ENCODE measurements at places on chromosomes 12 and 14. TPM values are rescaled to one million over a fixed set of nuclear protein-coding genes. Genes with fewer than 3 reads are reported as not detected.

Gene MORN3
- polyA plus RNA-seq = 0.49 TPM

Gene NKX2-1
- polyA plus RNA-seq = not detected

Gene EPYC
- not detected for polyA plus RNA-seq

Gene BICDL1
- polyA plus RNA-seq = 19.2 TPM

Gene SYT10
- polyA plus RNA-seq = not detected

Gene B3GNT4
- 0.61 TPM for polyA plus RNA-seq

Gene GYS2
- polyA plus RNA-seq = not detected

Gene TMTC1
- polyA plus RNA-seq = 1.2 TPM

Gene P2RX2
- polyA plus RNA-seq = 6.1 TPM

Gene LRRC10
- not detected for polyA plus RNA-seq

Gene LTA4H
- polyA plus RNA-seq = 26.9 TPM

Gene TMEM132C
- polyA plus RNA-seq = 4.1 TPM

Gene BRI3BP
- polyA plus RNA-seq = 2.4 TPM

Gene ARMH4
- 0.11 TPM for polyA plus RNA-seq

Gene MYF6
- polyA plus RNA-seq = not detected

Gene LMO3
- polyA plus RNA-seq = 10.8 TPM

Gene CYP27B1
- polyA plus RNA-seq = 1.6 TPM

Gene PTHLH
- polyA plus RNA-seq = 0.15 TPM

Gene ERBB3
- 35.1 TPM for polyA plus RNA-seq

Gene GDF3
- polyA plus RNA-seq = 0.07 TPM

Gene HCAR1
- 0.11 TPM for polyA plus RNA-seq

Gene SLC8A3
- 0.38 TPM for polyA plus RNA-seq

Gene CMKLR1
- polyA plus RNA-seq = 1.2 TPM

Gene VRTN
- not detected for polyA plus RNA-seq

Gene PARPBP
- polyA plus RNA-seq = 0.38 TPM

Gene GLT8D2
- 4.1 TPM for polyA plus RNA-seq

Gene FSCB
- polyA plus RNA-seq = not detected

Gene ESPL1
- 0.09 TPM for polyA plus RNA-seq

Gene RAB21
- polyA plus RNA-seq = 11.0 TPM

Gene AQP6
- polyA plus RNA-seq = 0.19 TPM
